ENCODE measurements at places on chromosomes 4 and X. TPM values are rescaled to one million over a fixed set of nuclear protein-coding genes. Genes with fewer than 3 reads are reported as not detected.

DNA sequence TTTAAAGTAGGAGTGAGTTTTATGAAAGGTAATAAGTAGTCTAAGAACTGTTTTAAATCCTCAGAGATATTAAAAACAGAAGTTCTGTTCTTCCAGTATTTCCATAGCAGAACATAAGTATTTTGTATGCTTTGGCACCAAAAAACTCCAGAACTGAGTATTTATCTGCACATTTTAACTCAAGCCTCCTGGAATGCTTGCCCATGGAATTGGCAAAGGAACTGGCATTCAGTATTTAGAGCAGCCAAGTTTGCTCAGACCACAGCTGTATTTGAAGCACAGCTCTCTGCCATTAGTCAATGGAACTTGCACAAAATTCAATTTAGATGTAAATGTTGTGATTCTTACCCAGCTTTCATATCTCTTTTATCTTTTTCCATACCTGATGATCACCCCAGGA is 42.2 kb downstream of the NDNF start:
- peak; percentile 17 for DNase-seq

Gene HDAC6
- 31.3 TPM for total RNA-seq

GRCh38 chr4:108165586-108165985 is 3.1 kb downstream of the LEF1 start:
- DNase-seq: no peak

Gene POU4F2
- not detected for total RNA-seq

GRCh38 chr4:48902266-48902665 is 4.3 kb downstream of the OCIAD2 start:
- DNase-seq: peak; percentile 46

GRCh38 chrX:140141444-140142029 is 176.2 kb upstream of the CXorf66 start:
- no peak for DNase-seq

- no peak for DNase-seq
These were observed 499.1 kb upstream of the SLIT2 start for GRCh38 chr4:19752599-19752998.

Gene TREX2
- total RNA-seq: 1.8 TPM

GRCh38 chr4:88458104-88458740 is 1.3 kb downstream of the HERC5 start:
- no peak for DNase-seq

All from fibroblast of lung (primary cell).